ENCODE measurements at places on chromosomes 13 and 19. TPM values are rescaled to one million over a fixed set of nuclear protein-coding genes. Genes with fewer than 3 reads are reported as not detected.

DNA sequence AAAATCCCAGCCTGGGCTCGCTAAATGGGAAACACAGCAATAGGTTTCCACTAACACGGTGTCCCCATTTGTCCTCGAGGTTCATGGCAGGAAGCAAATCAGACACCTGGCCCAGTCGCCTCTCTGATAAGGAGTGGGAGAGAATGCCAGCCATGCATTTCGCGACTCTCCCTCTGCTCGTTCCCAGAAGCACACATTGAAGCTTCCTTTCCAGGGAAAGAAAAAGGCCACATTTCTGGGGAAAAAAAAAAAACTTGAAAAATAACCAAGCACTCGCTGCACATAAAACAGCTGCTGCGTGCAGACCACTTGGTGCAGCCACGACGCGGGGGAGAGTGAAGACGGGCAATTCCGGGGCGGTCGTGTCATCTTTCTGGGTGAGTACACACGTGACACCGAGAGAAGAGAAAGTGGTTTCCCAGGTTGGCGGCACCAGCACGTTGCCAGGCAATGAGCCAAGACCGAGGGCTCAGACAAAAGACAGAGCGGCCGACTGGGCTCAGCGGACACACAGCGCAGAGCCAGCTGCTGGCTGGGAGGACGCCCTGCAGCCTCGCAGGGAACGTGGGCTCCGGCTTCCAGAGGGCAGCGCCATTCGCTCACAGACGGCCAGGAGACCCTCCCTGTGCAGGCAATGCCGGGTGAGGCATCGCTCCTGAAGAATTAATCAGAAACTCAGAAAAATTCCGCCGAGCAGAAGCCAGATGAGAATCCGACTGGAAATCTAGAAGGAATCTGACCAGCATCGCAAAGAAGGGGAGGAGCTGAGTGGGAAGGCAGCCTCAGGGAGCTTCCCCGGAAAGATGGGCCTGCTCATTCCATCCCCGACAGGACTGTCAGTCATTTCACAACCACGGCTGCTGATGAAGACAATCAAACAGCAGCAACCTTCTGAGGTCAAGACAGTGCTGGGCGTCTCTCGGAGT, 83.2 kb upstream of the IRS2 start:
- H3K4me3 ChIP-seq: peak overlapping the region; percentile 29
- DNase-seq: peak; percentile 67
- peaks cover 42% of the 10 kb centered on the region for H3K27me3 ChIP-seq
- H3K36me3 ChIP-seq: no peaks in the 10 kb centered on the region

CBLC gene
- not detected for total RNA-seq

GRCh38 chr13:34618654-34619053, 323.4 kb upstream of the NBEA start:
- no peak overlapping the region for H3K4me3 ChIP-seq
- peaks cover 2% of the 10 kb centered on the region for H3K27me3 ChIP-seq
- peak overlapping the region; percentile 8 for H3K27ac ChIP-seq
- H3K36me3 ChIP-seq: no peaks in the 10 kb centered on the region
- no peak for DNase-seq

GRCh38 chr13:76556627-76557026, 329.6 kb downstream of the KCTD12 start:
- peaks cover 4% of the 10 kb centered on the region for H3K27me3 ChIP-seq
- no peak overlapping the region for H3K27ac ChIP-seq
- no peak overlapping the region for H3K4me3 ChIP-seq
- no peaks in the 10 kb centered on the region for H3K36me3 ChIP-seq

DNA sequence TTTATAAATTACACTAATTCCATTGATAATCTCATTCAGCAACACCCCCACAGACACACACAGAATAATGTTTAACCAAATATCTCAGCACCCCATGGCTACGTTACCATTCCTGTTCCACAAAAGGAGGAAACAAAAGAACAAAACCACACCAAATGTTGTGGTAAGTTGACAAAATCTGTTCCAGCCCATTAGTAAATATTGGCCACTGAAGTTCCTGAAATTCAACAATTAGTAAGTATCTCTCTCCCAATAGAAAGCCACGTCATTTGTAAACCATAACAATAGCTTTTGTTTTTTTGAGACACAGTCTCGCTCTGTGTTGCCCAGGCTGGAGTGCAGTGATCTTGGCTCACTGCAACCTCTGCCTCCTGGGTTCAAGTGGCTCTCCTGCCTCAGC, 2.3 kb upstream of the FCAR start:
- no peak overlapping the region for H3K4me3 ChIP-seq
- no peaks in the 10 kb centered on the region for H3K4me1 ChIP-seq
- DNase-seq: no peak

DNA sequence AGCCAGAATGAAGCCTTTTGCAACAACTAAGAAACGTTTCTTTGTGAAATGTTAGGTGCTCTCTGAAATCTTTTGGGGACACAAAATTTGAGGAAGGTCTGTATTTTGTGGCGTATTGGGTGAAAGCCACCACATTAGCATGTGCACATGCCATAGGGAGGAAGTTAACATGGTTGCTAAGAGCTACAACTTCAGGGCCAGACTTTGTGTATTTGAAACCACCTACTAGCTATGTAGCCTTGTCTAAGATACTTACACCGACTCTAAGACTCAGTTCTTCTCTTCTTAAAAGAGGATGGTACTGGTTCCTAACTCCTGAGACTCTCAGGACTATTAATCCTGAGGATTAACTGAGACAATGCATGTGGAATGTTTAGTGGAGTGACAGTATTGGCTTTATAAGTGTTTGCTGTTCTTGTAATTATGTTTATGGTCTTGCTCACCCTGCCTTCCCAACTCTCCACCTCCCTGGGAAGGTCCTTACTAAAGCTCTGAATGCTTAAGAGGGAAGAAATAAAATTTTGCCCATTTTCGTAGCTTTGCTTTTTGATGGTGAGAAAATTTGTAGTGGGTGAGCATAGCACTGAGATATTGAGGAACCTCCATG, 15.5 kb downstream of the SERP2 start:
- no peak for DNase-seq
- H3K4me3 ChIP-seq: no peak overlapping the region
- H3K4me1 ChIP-seq: no peaks in the 10 kb centered on the region
- no peak overlapping the region for H3K27ac ChIP-seq
- H3K27me3 ChIP-seq: no peaks in the 10 kb centered on the region

IFNL4 gene
- total RNA-seq: not detected

- H3K27me3 ChIP-seq: no peaks in the 10 kb centered on the region
- no peak overlapping the region for H3K27ac ChIP-seq
- no peak for DNase-seq
- no peaks in the 10 kb centered on the region for H3K36me3 ChIP-seq
- H3K4me3 ChIP-seq: no peak overlapping the region
- H3K4me1 ChIP-seq: no peaks in the 10 kb centered on the region
Measured at GRCh38 chr13:50419896-50420295, 404.7 kb downstream of the KCNRG start.

- peak overlapping the region; percentile 81 for H3K4me3 ChIP-seq
- peaks cover 16% of the 10 kb centered on the region for H3K27me3 ChIP-seq
- peaks cover 1% of the 10 kb centered on the region for H3K36me3 ChIP-seq
- peak overlapping the region; percentile 82 for H3K27ac ChIP-seq
- peaks cover 12% of the 10 kb centered on the region for H3K4me1 ChIP-seq
Measured at GRCh38 chr19:489418-490196, 6.7 kb upstream of the MADCAM1 start.

- peaks cover 24% of the 10 kb centered on the region for H3K36me3 ChIP-seq
- no peaks in the 10 kb centered on the region for H3K27me3 ChIP-seq
- H3K4me3 ChIP-seq: no peak overlapping the region
- DNase-seq: no peak
Measured at GRCh38 chr19:55702131-55702627, 27.2 kb downstream of the EPN1 start.

DNA sequence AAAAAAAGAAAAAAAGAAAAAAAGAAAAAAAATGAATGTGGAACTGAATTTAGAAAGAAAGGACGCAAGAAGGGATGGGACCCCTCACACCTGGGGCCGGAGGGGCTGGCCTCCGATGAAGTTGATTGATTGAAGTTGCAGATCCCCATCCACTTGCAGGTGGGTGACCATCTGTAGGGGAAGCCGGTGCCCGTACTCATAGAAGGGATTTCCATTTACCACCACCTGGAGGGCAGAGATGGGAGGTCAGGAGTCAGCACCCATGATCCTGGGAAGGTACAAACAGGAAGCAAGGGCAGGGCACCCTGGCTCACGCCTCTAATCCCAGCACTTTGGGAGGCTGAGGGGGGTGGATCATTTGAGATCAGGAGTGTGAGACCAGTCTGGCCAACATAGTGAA, 6.4 kb downstream of the LGALS4 start:
- H3K36me3 ChIP-seq: no peaks in the 10 kb centered on the region
- DNase-seq: no peak

DNA sequence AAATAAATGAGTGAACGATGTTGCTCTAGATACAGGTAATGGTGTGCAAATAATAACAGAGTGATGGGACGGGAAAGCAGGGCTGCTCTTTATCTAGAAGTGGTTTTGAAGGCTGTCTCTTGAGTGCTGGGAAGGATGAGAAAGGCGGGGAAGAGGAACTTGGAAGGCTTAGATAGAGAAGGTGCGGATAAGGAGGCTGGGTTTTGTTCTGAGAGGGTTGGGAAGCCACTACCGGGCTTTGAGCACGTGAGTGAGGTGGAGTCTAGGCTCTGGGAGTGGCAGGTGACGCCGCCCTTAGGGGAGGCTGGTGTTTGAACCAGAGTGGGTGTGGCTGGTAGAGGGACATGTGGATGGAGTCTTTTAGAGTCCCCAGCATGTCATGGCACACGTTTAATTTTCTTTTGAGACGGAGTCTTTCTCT, 811 bp downstream of the ARMC6 start:
- peak overlapping the region; percentile 82 for H3K4me3 ChIP-seq
- DNase-seq: peak; percentile 84
- H3K4me1 ChIP-seq: peaks cover 39% of the 10 kb centered on the region

GRCh38 chr13:103656311-103656710, 590.1 kb upstream of the SLC10A2 start:
- no peak overlapping the region for H3K27ac ChIP-seq
- no peaks in the 10 kb centered on the region for H3K36me3 ChIP-seq
- no peak for DNase-seq
- no peaks in the 10 kb centered on the region for H3K4me1 ChIP-seq
- no peak overlapping the region for H3K4me3 ChIP-seq
- no peaks in the 10 kb centered on the region for H3K27me3 ChIP-seq

MADCAM1 gene
- total RNA-seq: 0.24 TPM

DNA sequence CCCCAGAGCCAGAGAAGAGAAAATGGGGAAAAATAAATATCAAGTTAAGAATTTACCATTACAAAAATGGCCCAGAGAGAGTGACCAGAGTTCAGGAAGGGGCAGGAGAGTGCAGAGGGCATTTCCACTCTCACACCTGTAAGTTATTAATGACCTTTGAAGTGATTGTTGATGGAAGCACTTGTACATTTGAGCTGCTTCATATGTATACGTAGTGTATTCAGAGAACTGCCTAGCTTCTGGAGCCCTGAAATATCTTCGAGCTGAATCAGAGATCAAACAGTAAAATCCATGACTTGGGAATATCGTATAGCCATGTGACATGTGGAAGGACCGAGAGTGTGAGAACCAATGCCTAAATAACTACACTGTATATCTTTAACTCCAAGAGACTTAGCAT, 49.2 kb upstream of the PCCA start:
- no peaks in the 10 kb centered on the region for H3K27me3 ChIP-seq
- no peak overlapping the region for H3K4me3 ChIP-seq
- DNase-seq: no peak
- no peaks in the 10 kb centered on the region for H3K4me1 ChIP-seq
- no peak overlapping the region for H3K27ac ChIP-seq
- no peaks in the 10 kb centered on the region for H3K36me3 ChIP-seq

DNA sequence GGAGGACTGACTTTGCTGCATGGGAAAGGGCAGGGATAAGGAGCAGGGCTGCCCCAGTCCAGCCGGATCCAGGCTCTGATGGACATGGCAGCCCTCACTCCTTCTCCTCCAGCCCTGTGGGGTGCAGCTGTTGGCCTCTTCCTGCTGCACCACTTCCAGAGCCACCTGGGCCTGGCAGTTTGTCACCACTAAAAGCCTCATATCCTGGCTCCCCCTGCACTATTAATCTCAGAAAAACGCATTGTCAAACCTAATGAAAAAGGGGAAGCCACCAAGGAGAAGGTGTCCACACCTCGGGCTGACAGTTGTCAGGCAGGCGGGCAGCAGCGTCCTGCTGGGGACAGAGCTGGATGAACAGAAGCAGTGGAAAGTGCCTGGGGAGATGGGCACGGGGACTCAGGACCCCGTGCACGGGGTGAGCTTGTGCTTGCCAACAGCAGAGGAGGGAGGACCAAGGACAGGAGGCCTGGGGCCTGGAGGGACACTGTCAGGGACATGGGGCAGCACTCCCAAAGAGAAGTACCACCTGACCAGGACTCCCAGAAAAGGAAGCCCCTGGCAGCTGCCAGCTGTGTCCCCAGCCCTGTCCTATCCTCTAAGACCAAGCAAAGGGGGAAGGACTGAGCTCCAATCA, 151.1 kb upstream of the TSHZ3 start:
- no peak overlapping the region for H3K4me3 ChIP-seq
- H3K4me1 ChIP-seq: no peaks in the 10 kb centered on the region
- no peak overlapping the region for H3K27ac ChIP-seq
- DNase-seq: no peak

DNA sequence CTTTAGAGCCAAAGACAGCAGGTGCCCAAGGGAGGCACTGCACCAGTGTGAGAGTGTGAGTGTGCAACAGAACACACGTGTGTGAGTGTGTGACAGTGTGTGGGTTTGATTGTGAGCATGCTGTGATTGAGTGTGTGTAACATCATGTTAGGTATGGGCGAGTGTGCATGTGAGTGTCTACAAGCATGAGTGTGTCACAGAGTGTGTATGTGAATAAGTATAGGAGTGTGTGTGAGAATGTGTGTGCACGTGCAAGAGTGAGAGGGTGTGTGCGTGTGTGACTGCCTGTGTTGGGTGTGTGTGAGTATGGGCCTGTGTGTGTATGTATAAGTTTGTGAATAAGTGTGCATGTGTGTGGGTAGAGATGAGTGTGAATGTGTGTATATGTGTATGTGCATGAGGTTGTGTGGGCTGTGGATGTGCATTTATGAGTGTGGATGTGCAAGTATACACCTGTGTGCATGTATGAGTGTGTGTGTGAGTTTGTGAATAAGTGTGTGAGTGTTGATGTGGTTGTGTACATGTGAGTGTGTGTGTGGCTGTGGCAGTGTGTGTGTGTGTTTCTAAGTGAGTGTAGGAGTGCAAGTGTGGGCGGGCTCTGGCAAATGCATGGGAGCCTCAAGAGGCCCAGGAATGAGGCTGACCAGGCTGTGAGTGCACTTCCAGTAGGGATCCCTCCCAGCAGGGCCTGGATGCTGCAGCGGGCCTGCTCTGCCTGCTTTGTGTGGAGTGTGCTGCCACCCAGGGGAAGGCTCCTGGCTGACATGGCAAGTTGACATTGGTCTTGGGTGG, 198.4 kb downstream of the COL4A1 start:
- no peak overlapping the region for H3K27ac ChIP-seq
- H3K27me3 ChIP-seq: no peaks in the 10 kb centered on the region
- DNase-seq: peak; percentile 34
- no peaks in the 10 kb centered on the region for H3K4me1 ChIP-seq
- no peak overlapping the region for H3K4me3 ChIP-seq

NCCRP1 gene
- not detected for total RNA-seq

DNA sequence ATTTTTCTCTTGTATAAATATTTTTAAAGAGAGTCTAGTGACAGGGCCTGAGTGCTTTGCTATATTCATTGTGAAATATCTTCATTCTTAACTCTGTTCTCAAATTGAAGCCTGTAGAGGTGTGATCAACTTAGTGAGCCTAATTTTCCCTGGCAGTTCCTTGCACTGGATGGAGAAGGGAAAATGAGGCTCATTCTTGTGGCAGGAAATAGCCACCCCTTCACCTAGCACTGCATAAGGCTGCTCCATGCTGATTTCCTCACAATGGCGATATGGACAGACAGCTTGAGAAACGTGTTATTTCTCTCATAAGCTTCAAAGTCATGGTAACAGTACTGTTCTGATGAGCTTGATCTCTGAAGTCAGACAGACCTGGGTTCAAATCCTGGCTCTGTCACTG, 146.2 kb downstream of the AKAP11 start:
- DNase-seq: no peak
- no peak overlapping the region for H3K27ac ChIP-seq
- peaks cover 31% of the 10 kb centered on the region for H3K4me1 ChIP-seq
- no peaks in the 10 kb centered on the region for H3K27me3 ChIP-seq
